T-helper 1 cell treated with Interleukin-12 subunit alpha and Interleukin-12 subunit beta and Interleukin-4 antibody, amounts not matched to agents 30 ng/mL and 1 ng/mL, for 36 hours (primary cell): ENCODE measurements at places on chromosomes 7 and 10. TPM values are rescaled to one million over a fixed set of nuclear protein-coding genes. Genes with fewer than 3 reads are reported as not detected.

The TMEM106B gene
- total RNA-seq, result 31.5 and 32.4 TPM in 2 replicates

The ZNF365 gene
- total RNA-seq, result 0.05 TPM in 1 of 2 replicates, not detected in the other

The FAM25A gene
- total RNA-seq, result not detected in 2 replicates

The SPAM1 gene
- total RNA-seq, result not detected in 2 replicates

The AMPH gene
- total RNA-seq, result not detected in 2 replicates
